ENCODE measurements at places on chromosomes 6 and 20.

DNA sequence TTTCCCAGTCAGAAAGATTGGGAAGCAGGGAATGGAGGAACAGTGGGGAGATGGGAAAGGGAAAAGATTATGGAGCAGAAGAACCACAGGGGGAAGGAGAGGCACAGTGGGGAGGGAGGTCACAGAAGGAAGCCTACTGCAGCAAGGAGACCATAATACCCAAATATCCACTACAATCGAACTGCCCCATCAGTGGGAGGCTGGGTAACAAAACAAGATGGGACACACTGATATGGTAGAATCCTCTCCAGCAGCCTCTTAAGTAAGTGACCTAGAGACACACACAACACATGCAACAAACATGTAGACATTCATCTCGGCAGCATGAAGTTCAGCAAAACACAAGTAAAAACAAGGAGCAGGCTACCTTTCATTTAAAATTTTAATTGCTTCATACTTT, 4.8 kb upstream of the FOXP4 start:
- DNase-seq, result no peak

DNA sequence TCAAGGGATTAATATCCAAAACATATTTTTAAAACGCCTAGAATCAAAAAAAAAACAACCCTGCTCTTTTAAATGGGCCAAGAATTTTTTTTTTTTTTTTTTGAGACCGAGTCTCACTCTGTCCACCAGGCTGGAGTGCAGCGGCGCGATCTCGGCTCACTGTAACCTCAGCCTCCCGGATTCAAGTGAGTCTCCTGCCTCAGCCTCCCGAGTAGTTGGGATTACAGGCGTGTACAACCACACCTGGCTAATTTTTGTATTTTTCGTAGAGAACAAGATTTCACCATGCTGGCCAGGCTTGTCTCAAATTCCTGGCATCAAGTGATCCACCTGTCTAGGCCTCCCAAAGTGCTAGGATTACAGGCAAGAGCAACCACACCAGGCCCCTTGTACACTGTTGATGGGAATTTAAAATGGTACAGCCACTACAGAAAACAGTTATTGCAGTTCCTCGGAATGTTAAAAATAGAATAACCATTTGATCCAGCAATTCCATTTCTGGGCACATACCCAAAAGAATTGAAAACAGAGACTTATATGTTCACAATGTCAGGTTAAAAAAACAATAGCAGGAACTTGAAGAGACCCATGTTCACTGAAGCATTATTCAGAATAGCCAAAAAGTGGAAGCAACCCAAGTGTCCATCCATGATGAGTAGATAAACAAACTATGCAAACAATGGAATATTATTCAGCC, 3.1 kb upstream of the MYL9 start:
- no peak for DNase-seq

GRCh38 chr6:4908062-4908461, 95.8 kb downstream of the RPP40 start:
- no peak for DNase-seq

GRCh38 chr6:56036916-56037600, 161.7 kb upstream of the BMP5 start:
- DNase-seq, result no peak
